ENCODE measurements at places on chromosomes 2 and 18.

GRCh38 chr2:104033399-104033798, 820.5 kb upstream of the POU3F3 start:
- peak; percentile 67 for DNase-seq

DNA sequence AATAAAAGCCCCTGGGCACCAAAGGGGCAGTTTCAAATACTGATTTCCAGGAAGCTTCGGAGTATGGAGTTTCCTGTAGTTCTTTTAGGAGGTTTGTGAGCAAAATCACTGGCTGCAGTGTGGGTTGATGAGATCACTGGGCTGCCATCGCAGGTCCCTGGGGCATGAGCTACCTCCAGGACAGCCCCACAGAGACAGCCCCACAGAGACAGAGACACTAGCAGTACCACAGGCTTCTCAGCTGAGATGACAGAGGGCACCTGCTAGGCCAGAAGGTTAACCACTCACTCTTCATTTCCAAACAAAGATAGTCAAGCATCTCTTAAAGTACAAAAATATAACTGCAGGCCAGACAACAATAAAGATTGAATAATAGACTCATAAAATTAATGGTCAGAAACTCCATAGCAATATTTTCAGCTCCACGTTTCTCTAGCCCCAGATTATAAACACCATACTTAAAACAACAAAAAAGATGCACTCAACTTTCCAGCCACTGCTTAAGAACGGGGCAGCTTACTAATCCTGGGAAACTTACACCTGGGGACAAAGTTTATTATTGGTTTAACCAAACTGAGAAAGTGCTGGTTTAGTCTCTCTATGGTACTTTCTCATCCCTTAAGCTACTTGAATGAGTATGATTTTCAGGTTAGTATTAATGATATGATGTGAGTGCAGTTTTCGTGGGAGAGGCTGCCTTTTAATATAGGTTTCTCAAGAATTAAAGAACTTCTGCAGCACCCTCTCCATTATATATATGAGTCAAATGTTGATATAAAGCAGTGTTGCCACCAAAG, 11.6 kb downstream of the AFF3 start:
- no peak for DNase-seq

GRCh38 chr2:47174733-47175361, 19.7 kb upstream of the STPG4 start:
- peak; percentile 72 for DNase-seq

GRCh38 chr18:7927119-7927518, 360.0 kb downstream of the PTPRM start:
- no peak for DNase-seq

GRCh38 chr2:50620783-50621182, 411.1 kb downstream of the NRXN1 start:
- no peak for DNase-seq

GRCh38 chr18:48777744-48778116, 173.0 kb downstream of the SMAD7 start:
- DNase-seq: no peak

DNA sequence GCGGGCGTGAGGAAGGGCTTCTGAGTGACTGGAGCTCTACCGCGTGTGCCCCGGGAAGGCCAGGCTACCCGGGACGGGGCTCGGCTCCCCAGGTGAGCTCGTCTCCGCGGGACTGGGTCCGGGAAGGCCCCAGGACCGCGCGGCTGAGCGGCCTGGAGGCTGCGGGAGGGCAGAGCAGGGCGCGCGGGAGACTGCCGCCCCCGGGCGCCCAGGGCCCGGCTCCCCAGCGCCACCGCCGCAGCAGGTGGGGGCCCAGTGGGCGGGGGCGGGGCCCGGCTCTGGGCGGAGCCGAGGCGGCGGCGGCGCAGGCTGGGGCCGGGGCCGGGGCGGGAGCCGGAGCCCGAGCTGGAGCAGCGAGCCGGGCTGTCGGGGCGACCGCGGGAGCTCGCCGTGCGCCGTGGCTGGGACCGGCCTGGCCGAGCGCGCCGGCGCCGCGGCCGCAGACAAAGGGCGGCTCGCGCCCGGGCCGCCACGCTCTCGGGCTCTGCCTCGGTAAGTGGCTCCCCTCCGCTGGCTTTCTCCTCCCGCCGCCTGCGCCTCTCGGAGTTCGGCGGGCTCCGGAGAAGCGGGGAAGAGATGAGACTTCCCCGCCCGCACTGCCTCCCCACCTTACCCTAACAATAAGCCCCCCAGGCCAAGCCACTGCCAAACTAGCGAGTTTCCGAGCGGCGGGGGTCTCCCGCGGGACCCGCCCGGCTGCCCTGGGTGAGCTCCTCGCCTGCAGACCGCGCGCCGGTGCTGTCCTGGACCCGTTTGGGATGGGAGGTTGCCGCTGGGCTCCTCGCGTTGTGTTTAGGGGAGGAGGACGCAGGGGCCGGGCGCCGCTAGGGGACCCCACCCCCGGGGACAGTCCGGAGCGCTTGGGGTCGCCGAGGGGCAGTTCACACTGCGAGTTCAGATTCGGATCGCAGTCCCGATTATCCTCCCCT, at the start of gene MAPK4:
TSS of gene MAPK4 (plus strand) at position 336 of the 929 bp plus-strand sequence. CDS start 103,872 bp downstream, outside the sequence.
- peak; percentile 45 for DNase-seq

DNA sequence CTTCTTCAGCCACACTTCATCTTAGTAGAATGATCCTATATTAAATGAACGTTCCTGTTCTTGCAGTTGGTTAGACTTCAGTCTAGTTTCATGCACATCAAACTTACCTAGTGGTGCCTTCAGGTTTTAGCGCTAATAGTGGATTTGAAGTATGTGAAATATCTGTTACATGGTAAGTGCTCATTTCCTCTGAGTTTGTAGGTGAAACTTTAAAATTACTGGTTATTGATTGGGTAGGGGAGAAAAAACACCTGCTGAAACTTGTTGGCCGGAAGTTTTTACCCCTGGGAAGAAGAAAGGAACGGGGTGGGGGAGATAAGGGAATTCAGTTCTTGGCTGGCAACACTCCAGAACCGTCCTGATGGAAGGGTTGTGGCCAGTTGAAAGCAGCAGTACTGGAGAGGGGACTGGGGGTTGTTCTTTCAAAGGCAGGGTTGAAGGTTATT, 112.8 kb downstream of the SPTBN1 start:
- no peak for DNase-seq

DNA sequence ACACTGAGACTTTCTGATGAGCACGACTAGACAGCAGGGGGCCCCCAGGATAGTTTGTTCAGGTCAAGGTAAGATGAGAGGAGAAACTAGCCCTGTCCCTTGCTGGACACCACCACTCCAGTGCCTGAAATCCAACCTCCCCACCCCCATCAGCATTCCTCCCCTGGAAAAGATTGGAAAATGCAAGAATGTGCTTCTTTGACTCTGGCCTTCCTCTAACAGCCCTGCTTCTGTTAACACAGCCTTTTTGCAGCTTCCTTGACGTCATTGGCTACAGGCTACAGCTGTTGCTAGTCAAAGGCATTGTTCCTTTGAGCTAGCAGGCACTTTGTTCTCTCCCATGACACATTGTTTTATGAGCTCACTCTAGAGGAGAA, 20.1 kb upstream of the LTBP1 start:
- DNase-seq: no peak

DNA sequence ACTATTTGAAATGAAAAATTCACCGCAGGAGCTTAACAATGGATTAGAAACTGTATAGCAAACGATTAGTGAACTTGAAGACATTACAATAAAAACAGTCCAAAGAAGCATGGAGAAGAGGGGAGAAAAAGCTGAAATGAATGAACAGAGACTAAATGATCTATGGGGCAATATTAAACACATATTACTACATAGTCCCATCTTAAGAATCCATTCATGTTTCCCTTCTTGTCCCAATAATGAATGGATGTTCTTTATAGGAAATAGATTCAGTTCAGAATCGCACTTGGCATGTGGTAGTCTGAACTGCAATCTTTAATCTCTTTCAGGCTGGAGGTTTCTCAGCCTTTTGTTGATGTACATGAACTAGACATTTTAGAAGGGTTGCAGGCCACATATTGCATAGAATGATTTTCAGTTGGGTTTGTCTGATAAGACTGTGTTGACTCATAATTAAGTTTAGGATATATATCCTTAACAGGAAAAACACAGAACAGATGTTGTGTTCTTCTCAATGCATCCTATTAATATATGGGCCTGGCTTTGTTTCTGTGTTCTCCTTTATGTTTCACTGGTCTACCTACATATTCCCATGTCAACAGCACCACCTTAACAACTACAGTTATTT, 27.9 kb downstream of the CCDC88A start:
- no peak for DNase-seq

GRCh38 chr2:27069436-27069835, 2.0 kb downstream of the OST4 start:
- no peak for DNase-seq

- DNase-seq: no peak
Measured at GRCh38 chr2:141957827-141958450, 172.9 kb downstream of the LRP1B start.

- peak; percentile 45 for DNase-seq
Measured at GRCh38 chr2:208254118-208254870, 577 bp downstream of the IDH1 start.

- DNase-seq: no peak
Measured at GRCh38 chr2:127651971-127652550, 6.1 kb downstream of the GPR17 start.

DNA sequence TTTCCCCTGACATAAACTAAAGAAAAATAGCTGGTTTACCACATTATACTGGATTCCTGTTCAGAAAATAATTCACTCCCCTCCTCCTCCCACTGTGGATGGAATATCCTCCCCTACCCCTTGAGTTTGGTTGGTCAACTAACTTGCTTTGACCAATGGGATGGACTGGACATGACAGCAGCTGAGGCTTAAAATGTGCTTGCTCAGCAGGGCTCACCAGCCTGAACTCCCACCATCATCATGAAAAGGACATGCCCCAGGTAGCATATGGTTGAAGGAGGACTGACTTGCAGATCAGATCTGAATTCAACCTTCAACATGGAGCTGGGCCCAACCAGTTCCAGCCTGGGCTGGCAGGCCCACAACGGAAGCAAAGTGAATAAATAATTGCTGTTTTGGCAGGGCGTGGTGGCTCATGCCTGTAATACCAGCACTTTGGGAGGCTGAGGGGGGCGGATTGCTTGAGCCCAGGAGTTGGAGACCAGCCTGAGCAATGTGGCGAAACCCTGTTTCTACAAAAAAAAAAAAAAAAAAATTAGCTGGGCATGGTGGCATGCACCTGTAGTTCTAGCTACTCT, 284.4 kb downstream of the AFF3 start:
- DNase-seq: no peak

GRCh38 chr2:214180686-214181085, 230.2 kb upstream of the VWC2L start:
- DNase-seq: no peak

GRCh38 chr2:240836781-240837467, 16.9 kb upstream of the KIF1A start:
- DNase-seq: no peak

- peak; percentile 7 for DNase-seq
Measured at GRCh38 chr2:220178991-220179695, 551.7 kb downstream of the SLC4A3 start.

GRCh38 chr18:79043288-79043687, 25.9 kb upstream of the ATP9B start:
- no peak for DNase-seq

DNA sequence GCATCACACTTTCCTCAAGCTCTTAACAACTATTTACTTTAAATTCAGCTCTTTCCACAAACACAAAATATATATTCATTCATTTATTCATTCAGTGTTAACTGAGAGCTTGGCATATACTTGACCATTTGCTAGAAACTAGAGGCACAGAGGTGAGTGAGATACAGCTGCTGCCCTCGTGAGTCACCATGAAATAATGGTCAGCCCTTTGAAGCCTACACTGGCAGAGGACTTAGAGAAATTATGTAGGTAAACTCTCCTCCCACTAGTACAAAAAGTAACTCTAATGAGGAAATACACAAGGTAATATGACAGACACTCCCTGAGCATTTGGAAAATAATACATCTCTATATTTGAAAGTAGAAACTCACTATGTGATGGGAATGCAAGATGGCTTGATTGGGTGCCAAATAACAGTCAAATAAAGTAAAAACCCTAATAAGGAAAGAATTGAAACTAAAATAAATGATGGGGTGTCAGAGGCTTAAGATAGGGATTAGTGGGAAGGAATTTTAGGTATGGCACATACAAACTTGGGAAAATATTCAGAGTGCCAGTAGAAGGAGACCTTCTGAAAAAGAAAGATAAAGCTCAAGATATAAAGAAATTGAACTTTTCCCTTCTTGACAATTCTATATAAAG, 61.1 kb downstream of the ANTXR1 start:
- no peak for DNase-seq

GRCh38 chr2:38626326-38627035, 23.8 kb upstream of the HNRNPLL start:
- DNase-seq: no peak

DNA sequence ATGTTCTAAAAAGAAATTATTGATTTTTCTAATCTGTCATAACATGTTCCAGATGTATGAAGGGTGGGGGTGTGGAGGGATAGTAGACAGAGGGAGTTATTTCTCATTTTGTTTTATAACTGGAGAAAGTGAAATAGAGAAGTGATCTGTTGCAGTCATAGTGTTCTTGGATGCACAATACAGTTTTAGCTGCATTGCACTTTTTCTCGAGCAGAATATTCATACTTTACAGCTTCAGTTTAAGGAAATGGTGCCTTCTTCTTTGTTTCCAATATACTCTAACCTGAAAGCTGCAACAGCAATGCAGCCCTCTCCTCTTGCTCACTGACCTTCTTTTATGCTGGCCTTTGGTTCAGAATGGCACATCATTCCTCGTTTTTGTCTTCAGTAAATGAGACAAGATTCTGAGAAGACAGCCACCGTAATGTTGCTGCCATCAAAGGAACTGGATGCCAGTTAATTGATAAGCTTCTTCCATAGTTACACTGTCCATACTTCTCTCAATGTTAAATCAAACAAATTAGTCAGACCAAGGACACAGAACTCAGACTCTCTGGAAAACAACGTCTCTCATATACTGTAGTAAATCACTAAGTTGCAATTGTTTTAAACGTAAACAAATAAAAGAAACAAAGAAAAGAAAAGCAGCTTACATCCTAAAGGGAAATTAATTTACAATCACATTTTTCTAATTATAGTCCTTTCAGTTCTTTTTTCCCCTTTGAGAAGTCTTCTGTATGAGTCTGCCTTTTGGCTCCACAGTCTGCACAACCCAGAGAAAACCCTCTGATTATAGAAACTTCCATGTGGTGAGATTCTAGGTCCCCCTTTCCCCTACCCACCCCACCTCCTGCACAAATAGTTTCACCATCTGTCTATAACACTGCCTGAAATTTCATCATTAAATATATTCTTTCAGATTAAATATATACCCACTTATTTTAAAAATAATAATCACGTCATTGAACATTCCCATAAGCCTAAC, 97.4 kb upstream of the UGP2 start:
- no peak for DNase-seq

GRCh38 chr18:11871501-11871900, 20.3 kb downstream of the CHMP1B start:
- no peak for DNase-seq

GRCh38 chr2:33366473-33366872, 110.0 kb upstream of the RASGRP3 start:
- DNase-seq: peak; percentile 80

Data from T47D (cell line).